Effector CD4-positive, alpha-beta T cell (primary cell): ENCODE measurements at places on chromosomes 1 and 21.

DNA sequence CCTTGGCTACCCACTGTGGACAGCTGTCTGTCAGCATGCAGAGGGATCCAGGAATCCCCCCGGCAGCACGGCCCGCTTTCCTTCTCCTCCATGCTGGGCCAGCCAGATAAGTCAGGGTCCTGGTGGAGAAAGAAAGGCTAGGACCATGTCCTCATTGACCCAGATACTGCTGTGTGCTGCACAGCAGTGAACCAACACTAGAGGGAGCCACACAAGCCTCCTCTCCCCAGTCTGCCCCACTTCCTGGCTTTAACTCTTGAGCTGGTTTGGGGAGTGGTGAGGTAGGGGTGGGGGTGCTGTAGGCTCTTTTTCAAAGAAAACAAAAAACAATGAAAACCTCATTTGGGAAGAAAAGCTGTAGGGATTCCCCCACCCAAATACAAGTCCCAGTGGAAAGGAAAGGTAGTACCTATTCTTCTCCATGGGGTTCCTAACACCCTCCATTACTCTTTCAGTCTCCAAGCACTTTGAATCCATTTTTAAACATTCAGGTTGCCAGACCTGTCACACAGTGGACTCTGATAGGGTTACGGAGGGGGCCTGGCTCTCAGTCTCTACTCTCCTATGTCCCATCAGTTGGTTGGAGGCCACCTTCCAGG, 84.9 kb upstream of the CD1D start:
- DNase-seq, result no peak

- DNase-seq, result no peak
These were observed 18.0 kb upstream of the ID3 start for GRCh38 chr1:23577056-23578004.

GRCh38 chr1:44609768-44610526, 64.3 kb downstream of the TMEM53 start:
- no peak for DNase-seq

DNA sequence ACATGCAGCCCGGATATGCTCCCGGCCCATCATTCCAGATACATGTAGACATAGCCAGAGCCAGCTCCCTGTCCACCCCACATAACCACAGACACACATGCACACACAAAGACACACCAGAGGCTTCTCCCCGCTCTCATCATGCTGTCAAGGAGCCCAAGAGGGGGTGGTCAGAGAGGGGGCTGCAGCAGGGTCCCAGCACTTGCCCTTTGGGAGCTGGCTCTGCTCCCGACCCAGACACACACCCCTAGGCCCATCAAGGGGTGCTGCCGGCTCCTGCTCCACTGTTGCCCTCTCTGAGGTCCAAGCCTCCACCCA, 2.6 kb downstream of the PTAFR start:
- DNase-seq, result no peak

DNA sequence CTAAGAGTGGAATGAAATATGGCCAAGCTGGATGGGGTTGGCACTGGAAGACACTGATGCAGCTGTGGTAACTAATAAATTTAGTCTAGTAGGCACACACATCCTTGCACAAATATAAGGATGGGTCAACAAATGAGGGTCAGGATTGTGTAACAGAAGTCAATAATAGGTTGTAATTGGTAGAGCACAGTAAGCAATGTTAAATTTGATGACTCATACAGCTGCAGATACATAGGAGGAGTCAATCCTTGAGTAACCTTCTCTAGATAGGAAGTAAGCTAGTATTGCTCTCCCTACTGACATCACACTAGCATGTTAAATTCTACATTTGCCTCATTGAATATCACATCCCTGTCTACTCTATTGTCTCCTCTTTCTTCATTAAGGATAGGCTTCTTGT, 332.1 kb downstream of the PTPRC start:
- no peak for DNase-seq

- peak; percentile 61 for DNase-seq
These were observed 123.9 kb upstream of the VAMP3 start for GRCh38 chr1:7646981-7647901.

DNA sequence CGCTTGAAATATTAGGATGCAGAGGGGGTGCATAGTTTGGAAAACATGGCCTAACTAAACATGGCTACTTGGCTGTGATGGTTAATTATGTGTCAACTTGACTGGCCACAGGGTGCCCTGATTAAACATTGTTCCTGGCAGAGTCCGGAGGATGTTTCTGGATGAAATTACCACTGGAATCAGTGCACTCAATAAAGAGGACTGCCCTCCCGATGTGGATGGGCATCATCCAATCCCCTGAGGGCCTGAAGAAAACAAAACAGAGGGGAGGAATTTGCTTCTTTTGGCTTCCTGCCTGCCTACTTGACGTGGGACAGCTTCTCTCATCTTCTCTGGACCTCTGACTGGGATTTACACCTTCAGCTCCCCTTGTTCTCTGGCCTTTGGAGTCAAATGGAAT, 79.1 kb upstream of the KCNE2 start:
- DNase-seq, result no peak

DNA sequence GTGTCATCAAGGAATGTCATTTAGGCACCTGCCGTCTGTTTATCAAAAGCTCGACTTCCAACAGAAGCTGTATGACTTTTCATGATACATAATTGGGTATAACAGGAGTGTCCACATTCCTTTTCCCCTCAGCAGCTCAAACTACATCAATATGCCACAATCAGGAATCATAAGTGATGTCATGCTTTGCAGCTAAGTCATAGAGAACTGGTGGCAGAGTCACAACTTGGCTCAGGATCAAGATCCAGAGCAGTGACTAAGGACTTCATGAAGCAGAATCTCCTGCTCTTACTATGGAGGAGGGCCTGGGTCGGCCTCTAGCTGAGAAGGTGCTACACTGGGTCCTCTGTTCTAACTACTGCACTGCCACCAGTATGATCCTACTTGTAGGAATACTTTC, 36.5 kb upstream of the AGBL4 start:
- no peak for DNase-seq

DNA sequence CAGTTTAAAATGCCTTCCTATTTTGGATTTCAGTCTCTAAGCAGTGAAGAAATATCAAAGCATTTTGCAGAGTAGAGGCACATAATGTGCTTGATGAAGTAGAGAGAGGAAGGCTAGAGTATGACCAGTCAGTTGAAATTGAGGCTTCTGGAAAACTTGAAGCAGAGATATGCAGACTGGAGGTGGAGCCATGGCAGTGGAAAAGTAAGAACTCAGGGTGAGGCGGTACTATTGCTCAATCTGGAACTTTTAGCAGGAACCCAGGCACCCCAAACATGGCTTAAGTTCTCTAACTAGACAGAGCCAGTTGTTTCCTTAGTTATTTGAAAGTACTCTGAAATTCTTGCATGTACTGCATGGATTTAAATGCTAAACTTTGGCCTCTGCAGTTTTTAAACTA, 288.6 kb downstream of the HHAT start:
- no peak for DNase-seq

- no peak for DNase-seq
These were observed at the start of gene MTMR11 for GRCh38 chr1:149936170-149936991. TSS of gene MTMR11 (minus strand) at chr1:149936879. CDS start at chr1:149936647, 232 bp downstream.

GRCh38 chr1:83746234-83746633, 252.7 kb downstream of the TTLL7 start:
- DNase-seq, result no peak

- DNase-seq, result no peak
These were observed 39.3 kb downstream of the TAS1R2 start for GRCh38 chr1:18819986-18820790.

GRCh38 chr1:179549368-179549700, 26.4 kb downstream of the NPHS2 start:
- DNase-seq, result no peak

DNA sequence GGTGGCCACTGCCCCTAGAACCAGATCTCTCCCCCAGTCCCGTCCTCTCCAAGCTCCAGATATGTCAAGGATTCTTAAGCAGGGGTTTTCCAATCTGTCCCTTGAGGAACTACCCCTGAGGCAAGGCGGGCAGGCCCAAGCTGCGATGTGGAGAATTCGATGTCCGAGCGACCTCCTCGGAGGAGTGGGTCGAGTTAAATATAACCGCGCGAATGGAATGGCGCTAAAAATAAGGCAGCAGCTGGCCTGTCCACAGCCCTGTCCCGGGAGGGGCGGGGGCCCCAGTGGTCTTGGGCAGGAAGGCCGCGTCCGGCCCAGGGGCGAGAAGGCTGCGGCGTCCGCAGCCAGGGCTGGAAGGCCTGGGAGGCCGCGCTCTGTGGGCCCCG, 5.8 kb upstream of the FOXD3 start:
- DNase-seq, result no peak

- DNase-seq, result no peak
These were observed 123.9 kb downstream of the GLIS1 start for GRCh38 chr1:53615101-53615500.

DNA sequence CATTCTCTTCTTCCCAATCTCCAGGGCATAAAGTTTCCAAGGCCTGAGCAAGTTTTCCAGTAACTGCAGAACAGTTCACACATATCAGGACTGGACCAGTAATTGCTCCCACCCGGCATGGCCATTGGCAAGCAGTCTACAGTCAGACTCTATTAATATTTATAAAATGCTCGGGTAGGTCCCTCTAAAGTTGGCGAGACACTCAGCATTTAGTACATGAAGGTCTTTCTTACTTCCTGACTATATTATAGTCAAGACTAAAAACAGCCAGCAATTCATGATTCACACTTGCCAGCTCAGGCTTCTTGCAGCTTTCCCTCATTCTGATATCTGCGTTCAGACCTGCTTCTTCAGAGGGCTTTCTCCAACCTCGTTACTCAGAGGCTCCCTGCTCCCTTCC, 25.4 kb downstream of the GADD45A start:
- no peak for DNase-seq

DNA sequence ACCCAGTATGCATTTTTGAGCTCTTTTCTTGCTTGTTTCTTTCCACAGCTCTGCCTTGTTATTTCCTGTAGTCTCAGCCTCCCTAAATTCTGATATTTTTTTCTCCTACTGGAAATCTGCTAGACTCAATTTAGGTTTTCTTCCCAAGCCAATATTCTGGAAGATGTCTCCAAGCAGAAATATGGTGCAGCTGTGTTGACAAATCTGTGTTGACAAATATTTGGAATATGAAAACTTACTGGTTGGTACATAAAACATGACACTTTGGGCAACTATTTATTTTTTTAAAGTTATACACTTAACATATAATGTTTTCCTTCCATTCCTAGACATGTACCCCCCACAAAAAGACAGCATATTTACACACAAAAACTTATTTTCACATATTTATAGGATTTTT, 1048.4 kb downstream of the NCAM2 start:
- DNase-seq, result no peak

DNA sequence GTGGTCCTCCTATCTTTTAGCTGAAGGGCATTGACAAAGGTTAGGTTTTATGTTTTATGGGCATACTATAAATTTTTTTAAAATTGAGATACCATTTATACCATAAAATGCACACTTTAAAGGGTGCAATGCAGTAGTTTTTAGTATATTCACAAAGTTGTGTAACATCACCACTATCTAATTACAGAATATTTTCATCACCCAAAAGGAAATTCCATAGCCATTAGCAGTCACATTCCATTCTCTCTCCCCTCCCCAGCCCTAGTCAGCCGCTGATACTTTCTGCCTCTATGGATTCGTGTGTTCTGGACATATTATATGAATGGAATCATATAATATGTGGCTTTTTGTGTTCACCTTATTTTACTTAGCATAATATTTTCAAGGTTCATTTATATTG, 135.8 kb upstream of the B3GALT2 start:
- DNase-seq, result no peak

GRCh38 chr1:216221260-216221700, 202.0 kb downstream of the USH2A start:
- DNase-seq, result no peak

DNA sequence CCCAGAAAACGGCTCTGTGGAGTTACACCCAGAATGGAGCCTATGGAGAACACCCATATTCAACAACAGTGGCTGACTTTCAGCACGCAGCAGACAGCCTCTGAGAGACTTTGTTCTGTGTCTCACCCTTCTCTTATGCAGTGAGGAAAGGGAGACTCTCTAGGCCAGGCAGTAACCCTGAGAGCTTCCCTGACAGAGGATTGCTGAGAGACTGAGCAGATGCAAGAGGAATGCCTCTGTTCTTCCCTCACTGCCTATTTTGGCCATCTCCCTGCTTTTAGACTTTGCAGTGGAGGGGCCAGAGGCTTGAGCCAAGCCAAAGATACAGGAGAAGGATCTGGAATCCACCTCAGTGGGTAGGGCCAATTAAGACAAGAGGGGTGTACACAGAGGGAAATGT, 41.8 kb upstream of the SLC16A1 start:
- DNase-seq, result no peak

DNA sequence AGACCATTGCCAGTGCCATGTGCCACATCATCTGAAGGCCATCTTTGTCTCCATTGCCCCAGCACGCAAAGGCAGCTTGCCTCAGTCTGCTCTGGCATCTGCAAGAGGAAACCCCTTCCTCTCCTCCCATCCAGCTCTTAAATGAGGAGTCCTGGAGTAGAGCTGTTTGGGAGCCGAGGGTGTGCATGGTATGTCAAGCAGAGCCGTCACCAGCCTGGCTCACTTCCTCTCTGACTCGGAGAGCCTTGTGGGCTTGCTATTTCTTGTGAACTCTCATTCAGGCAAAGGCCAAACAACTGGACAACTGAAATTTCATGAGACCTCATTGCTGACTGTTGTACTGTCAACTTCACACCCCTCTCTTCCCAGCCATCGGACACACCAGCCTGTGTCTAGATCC, 143.9 kb downstream of the SIPA1L2 start:
- no peak for DNase-seq

DNA sequence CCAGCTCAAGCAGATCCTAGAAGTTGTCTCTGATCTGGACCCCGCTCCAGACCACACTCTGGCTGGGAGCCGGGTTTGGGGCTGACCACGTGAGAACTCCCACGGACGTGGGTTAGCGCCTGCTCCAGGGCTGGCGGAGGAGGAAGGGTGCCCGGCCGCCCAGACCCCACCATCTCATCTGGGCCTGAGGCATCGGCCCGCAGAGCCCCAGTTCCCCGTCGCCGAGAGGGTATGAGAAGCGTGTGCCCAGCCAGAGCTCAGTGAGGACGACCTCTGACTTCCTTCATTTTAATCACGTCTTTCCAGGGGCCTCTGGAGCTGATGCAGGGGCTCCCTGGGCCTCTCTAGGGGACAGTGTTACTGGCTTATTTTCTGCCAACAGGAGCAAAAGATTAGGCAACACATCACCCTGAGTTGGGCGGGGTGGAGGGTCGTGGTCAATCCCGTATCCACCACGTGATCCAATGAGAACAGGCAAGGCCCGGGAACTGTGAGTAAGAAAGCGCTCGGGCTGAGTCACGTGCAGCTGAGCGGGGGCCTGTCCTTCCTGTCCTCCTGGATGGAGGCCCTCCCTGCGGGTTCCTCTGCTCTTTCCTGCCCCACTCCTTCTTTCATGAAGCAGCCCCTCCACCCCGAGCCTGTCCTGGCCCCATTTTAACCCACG, 81.1 kb downstream of the SIK1 start:
- no peak for DNase-seq

GRCh38 chr1:11806307-11806936, 431 bp downstream of the CLCN6 start:
- no peak for DNase-seq
